Panc1 (cell line): ENCODE measurements at places on chromosomes 3 and 15.

DNA sequence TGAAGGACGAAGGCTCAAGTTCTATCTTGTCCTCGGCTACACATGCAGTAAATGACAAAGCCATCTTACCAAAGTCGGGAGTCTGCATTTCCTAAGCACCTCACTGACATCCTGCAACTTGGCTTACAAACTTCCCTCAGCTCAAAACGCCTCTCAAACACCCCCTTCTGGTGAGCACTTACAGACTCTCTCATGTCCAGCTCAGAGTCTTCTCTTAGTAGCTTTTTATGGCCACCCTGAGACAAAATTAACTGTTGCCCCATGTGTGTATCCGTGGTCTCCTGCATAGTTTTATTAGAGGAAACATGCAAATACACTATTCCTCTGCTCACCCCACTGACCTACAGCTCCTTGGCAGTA, 819.7 kb downstream of the FHIT start:
- DNase-seq = no peak

- DNase-seq = no peak
Observed at GRCh38 chr15:47932951-47933641, 187.7 kb upstream of the SLC24A5 start.

DNA sequence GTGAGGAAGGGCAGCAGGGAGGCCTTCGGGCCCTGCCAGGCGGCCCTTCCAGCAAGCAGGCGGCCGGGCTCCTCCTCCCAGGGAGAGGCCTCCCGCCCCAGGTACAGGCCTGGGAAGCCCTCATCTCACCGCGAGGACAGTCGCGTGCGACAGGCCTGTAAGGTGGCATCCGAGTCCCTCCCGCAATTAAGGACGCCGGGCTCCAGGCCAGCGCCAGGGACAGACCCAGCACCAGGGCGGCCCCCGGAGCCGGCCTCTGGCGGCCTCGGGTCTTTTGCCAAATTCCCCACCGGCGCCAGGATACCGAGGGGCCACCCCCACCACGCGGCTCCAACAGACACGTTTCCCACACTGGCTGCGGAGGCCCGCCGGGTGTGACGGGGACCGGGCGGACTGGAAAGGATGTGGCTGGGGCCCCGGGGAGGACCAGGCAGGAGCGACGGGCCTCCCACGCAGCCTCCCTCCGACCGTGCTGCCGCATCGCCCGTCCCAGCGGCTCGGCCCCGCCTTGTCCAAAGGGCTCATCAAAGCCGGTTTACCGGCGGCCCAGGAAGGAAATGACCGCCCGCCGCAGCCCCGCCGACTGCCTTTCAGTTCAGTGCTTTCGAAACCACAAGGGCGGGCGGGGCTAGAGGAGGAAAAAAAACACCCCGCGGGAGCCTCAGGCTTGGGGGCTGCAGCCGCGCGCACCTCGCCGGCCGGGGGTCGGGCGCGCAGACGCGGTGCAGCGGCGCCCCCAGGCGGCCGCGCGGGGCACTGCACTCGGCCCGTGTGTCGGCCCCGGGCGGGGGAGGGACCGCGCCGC, 11.3 kb downstream of the XXYLT1 start:
- no peak for DNase-seq

DNA sequence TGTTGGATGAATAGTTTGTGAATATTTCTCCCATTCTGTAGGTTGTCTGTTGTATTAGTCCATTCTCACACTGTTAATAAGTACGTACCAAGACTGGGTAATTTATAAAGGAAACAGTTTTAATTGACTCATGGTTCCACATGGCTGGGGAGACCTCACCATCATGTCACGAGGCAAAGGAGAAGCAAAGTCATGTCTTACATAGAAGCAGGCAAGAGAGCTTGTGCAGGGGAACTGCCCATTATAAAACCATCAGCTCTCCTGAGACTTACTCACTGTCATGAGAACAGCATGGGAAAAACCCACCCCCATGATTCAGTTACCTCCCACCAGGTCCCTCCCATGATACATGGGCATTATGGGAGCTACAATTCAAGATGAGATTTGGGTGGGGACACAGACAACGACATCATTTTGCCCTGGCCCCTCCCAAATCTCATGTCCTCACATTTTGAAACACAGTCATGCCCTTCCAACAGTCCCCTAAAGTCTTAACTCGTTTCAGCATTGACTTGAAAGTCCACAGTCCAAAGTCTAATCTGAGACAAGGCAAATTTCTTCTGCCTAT, 133.2 kb downstream of the LMLN start:
- DNase-seq = no peak
